ENCODE measurements at places on chromosomes 12 and 14.

DNA sequence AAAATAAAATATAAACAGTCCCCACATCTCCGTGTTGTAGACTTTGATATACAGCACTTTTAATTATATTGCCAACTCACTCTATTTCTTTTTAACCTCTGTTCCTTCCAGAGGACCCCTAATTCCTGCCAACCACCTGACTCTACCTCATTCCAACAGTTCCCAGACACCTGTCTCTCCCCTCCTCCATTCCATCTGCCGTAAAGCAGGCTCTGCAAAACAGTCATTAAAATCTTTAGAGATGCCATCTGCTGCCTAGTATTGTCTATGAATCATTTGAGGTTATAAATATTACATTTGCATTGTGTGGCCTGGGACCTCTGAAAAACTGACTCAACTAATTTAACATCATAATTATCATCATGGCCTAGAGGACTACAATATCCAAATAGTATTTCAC lies 148.8 kb upstream of the DCN start:
- no peaks in the 10 kb centered on the region for H3K36me3 ChIP-seq
- H3K27ac ChIP-seq, result no peak overlapping the region
- peaks cover 27% of the 10 kb centered on the region for H3K27me3 ChIP-seq
- H3K4me3 ChIP-seq, result no peak overlapping the region
- DNase-seq, result no peak

GRCh38 chr12:94909663-94910062 lies 93.8 kb downstream of the NDUFA12 start:
- no peak overlapping the region for H3K27ac ChIP-seq
- no peaks in the 10 kb centered on the region for H3K4me1 ChIP-seq
- no peak for DNase-seq
- H3K4me3 ChIP-seq, result no peak overlapping the region

- H3K27ac ChIP-seq, result no peak overlapping the region
- no peaks in the 10 kb centered on the region for H3K27me3 ChIP-seq
- no peak overlapping the region for H3K4me3 ChIP-seq
- no peaks in the 10 kb centered on the region for H3K4me1 ChIP-seq
- no peaks in the 10 kb centered on the region for H3K36me3 ChIP-seq
Observed at GRCh38 chr12:40635141-40635731, 57.0 kb upstream of the CNTN1 start.

DNA sequence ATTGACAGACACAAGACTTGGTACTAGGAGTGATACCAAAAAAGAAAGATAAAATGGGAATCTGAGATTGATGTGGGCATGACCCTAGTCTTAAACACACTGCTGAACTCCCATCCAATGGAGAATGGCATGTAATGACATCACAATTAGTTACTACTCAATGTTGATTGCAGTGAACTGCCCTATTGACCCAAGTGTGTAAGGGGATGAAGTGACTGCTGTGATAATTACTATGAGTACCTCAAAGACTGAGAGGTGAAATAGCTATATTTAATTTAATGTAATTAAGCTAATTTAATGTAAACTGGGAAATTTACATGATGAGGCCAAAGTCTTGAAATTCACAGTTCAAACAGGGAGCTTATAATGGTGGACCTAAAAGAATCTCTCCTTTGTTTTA lies at the start of gene ADAM20:
ADAM20 (minus strand) TSS at position 101 of the 400 bp plus-strand sequence. CDS start 10,247 bp downstream, outside the sequence.
- no peak within 1 kb of the TSS for H3K27ac ChIP-seq
- peaks cover 21% of the 10 kb centered on the region for H3K36me3 ChIP-seq
- no peaks in the 10 kb centered on the region for H3K27me3 ChIP-seq
- no peaks in the 10 kb centered on the region for H3K4me1 ChIP-seq

GRCh38 chr12:3989218-3989550 lies 116.0 kb upstream of the PARP11 start:
- H3K36me3 ChIP-seq, result no peaks in the 10 kb centered on the region
- H3K27ac ChIP-seq, result peak overlapping the region; percentile 93

- H3K4me1 ChIP-seq, result no peaks in the 10 kb centered on the region
- DNase-seq, result no peak
- no peak overlapping the region for H3K27ac ChIP-seq
- no peak overlapping the region for H3K4me3 ChIP-seq
- H3K36me3 ChIP-seq, result no peaks in the 10 kb centered on the region
Observed at GRCh38 chr12:106146987-106147386, 8.2 kb upstream of the NUAK1 start.

DNA sequence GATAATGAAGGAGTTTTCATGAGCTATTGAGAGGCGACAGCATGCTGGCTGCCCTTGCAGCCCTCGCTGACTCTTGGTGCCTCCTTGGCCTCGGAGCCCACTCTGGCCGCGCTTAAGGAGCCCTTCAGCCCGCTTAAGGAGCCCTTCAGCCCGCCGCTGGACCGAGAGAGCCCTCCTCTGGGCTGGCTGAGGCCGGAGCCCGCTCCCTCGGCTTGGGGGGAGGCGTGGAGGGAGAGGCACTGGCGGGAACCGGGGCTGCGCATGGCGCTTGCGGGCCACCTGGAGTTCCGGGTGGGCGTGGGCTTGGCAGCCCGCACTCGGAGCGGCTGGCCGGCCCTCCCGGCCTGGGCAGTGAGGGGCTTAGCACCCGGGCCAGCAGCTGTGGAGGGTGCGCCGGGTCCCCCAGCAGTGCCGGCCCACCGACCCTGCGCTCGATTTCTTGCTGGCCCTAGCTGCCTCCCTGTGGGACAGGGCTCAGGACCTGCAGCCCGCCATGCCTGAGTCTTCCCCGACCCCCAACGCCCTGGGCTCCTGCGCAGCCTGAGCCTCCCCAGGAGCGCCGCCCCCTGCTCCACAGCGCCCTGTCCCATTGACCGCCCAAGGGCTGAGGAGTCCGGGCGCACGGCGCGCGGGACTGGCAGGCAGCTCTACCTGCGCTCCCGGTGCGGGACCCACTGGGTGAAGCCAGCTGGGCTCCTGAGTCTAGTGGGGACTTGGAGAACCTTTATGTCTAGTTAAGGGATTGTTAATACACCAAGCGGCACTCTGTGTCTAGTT lies 20.1 kb upstream of the PAWR start:
- no peaks in the 10 kb centered on the region for H3K27me3 ChIP-seq
- H3K4me1 ChIP-seq, result no peaks in the 10 kb centered on the region
- no peak for DNase-seq
- H3K36me3 ChIP-seq, result no peaks in the 10 kb centered on the region
- H3K27ac ChIP-seq, result no peak overlapping the region

- DNase-seq, result peak; percentile 62
- H3K27ac ChIP-seq, result peak within 1 kb of the TSS; percentile 94
- H3K4me3 ChIP-seq, result peak within 1 kb of the TSS; percentile 93
- no peaks in the 10 kb centered on the region for H3K27me3 ChIP-seq
- H3K4me1 ChIP-seq, result peaks cover 82% of the 10 kb centered on the region
Observed at GRCh38 chr12:47819896-47820630, at the start of gene HDAC7. Gene HDAC7, minus strand, starts transcription at chr12:47819903. Its CDS starts 118 bp downstream, at chr12:47819785.

DNA sequence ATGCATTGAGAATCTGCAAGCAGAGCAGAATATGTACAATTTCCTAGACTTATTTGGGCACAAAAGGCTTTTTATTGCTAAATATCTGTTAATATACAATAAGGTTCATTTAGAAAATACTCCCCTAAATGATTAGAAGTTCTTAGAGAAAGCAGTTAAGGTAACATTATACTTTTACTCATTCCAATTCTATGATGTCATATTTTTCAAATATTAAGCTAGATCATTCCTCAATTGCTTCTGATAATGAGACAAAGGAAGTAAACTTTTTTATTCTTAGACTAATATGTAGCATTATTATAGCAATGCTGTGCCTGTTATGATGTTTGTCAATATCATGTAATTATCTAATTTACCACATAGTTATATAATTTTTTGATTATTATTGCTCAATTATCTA lies 447.0 kb downstream of the SLC16A7 start:
- DNase-seq, result no peak
- H3K4me3 ChIP-seq, result no peak overlapping the region
- H3K36me3 ChIP-seq, result no peaks in the 10 kb centered on the region
- no peaks in the 10 kb centered on the region for H3K4me1 ChIP-seq
- H3K27ac ChIP-seq, result no peak overlapping the region

All from naive thymus-derived CD8-positive, alpha-beta T cell (primary cell).